ENCODE measurements at places on chromosomes 5 and 9. TPM values are rescaled to one million over a fixed set of nuclear protein-coding genes. Genes with fewer than 3 reads are reported as not detected.

- peak; percentile 16 for DNase-seq
Measured at GRCh38 chr5:163379298-163380155, 57.9 kb upstream of the CCNG1 start.

- no peak for DNase-seq
Measured at GRCh38 chr9:121189660-121190059, 12.0 kb downstream of the RAB14 start.

DNA sequence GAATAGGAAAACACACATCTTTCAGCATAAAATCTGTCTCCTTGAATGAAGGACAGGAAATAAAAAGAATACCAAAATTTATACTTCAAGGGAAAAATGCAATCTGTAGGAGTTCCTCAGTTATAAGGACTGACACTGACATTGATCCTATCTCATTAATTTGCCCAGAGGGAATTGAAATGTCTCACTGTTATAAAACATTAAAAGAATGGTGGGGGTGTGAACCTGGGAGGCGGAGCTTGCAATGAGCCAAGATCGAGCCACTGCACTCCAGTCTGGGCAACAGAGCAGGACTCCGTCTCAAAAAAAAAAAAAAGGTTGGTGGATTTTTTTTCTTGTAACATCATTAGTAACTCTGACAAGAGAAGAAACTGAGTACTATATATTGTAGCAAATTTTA, 60.8 kb downstream of the TTLL11 start:
- DNase-seq: no peak

DNA sequence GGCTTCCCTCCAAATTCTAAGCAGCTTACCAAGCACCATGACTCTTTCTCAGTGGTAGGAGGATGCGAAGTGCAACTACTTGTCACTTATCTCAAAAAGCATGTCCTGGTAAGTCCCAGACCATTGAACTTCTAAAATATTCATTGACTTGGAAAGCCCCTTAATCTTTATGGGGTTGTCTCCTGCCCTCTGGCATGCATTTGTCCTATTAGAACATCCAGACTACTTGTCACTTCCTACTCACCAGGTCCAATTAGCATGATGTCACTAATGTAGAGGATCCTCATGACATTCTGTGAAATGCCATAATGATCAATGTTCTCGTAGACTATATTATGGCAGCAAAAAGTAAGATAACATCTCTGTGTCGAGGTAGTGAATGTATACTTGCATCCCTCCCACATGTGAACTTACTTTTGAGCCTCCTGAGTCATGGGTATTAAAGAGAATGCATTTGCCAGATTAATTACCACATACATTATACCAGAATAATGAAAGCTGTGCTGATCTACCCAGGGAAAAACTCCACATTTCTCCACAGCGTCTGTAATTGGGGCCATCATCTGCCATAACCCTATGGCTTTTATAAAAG, 63.5 kb upstream of the RAD23B start:
- DNase-seq: no peak

GRCh38 chr9:94826644-94827410, 100.3 kb downstream of the AOPEP start:
- no peak for DNase-seq

DNA sequence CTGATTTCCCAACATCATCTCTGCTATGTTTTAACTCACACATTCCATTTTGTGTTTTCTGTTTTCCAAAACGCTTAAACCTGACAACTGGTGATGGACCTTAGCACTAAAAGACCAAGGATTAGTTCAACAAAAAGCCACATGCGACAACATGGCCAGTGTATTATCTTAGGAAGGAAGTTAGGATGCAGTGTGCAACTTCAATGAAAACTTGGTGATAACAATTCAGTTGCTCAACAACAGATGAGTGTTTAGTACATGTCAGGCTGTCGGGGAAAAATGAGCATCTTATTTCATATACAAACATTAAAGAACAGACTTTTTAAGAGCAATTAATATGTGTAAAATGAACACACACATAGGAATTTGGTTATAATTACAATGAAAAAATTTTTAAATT, 780.0 kb downstream of the SEMA5A start:
- DNase-seq: no peak

DNA sequence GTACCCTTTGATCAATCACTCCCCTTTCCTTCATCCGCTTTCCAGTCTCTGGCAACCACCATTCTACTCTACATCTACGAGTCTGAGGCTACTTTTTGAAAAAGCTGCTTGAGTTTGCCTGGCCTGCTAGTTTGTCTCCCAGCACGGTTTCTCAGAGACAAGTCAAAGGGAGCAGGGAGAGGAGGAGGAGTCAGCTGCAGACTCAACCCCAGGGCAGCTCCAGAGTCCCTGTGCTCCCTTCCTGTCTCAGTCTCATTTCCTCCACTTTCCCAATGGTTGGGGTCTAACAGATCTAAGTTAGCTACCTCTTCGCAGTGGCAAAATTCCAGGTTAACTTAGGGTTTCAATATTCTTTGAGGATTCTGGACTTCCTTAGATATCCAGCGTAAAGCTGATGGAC, 80.0 kb upstream of the PCA3 start:
- DNase-seq: no peak

GRCh38 chr9:122930541-122931225, 629 bp downstream of the ZBTB26 start:
- no peak for DNase-seq

DNA sequence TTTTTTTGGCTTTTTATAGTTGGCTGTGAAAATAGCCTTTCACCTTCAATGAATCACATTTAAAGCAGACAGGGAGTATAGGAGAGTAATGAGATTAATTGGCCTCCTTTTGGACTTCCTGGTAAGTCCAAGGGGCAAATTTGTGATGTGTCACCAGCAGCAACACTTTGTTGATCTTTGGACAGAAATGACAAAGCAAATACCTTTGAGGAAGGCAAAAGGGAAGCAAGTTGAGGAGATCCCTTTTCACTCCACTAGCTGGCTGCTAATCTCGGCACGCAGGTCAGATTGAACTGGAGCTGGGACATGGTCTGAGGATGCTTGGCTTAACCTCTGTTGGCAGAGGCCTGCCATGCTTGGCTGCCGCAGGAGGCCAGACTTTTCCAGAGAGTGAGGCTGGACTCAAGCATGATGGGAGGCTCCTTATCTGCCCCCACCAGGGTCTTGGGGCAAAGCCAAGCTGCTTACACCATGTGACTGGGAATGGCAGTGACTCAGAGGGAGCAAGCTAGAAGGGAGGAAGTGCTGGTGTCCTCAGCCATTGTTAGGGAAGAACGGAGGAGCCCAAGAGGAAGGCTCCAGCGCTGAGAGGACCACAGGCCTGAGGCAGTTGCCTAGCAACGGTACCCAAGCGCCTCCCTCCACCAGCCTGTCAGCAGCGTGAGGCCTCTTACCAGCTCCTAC, 174.5 kb upstream of the MAP1B start:
- no peak for DNase-seq

DNA sequence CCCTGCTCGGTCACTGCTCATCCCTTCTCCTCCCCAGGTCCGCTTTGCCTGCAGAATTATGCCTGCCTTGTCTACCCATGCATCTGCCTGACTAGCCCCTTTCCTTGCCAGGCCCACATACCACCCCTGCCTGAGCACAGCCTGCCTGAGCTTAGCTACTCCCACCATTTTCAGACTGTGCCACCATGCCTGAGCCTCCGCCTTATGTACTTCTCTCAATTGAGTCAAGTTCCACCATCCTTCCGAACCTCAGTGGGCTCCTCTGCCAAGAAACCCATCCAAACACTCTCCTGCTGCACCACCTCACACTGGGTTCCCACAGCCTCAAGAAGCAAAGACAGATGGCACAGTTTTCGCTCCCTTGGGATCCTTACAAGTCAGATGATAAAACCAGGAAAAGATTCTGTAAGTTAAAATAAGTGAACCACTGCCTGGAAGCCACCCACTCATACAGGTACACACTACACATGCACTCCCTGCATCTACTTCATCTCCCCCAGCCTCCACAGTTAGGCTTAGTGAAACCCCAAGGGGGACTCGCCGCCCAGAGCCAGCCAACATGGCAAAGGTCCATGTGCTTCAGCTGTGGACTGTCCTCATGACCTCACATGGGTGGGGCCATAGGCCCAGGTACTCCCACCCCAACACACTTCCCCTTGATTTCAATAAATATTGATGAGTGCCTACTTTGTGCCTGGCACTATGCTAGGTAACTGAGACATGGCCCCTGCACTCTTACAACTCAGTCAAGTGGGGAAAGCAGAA, 23.1 kb downstream of the P4HA2 start:
- no peak for DNase-seq

- no peak for DNase-seq
Measured at GRCh38 chr5:14756478-14756877, 92.0 kb downstream of the OTULIN start.

DNA sequence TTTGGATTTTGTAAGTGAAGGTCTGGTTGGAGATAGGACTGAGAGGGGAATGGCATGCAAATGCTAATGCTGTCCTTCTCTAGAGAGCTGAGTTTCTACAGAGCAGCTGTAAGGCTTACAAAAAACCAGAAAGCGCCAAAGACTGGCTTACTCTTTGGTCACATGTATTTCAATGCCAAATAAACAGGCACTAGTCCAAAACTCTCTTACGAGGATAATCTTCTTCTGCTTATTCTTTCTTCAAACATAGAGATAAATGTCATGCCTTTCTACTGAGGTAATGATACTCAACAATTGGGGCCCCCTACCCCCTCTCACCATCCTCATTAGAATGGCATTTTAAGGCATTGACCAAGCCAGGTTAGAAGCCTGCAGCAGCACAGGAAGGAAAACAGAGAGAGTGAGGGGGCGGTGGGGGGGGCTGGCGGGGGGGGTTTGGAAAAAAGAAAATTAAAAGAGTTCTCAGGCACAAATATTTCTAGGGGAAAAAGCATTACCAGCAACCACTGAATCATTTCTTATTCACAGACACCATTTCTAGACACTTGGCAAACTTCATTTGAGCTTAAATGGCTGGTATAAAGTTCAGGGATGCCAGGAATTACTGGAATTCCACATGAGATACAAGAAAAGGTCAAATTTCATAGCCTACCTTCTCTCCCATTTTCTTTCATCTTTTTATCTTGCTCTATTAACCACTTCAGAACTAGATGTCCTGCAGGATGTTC, 34.0 kb downstream of the PUM3 start:
- DNase-seq: no peak

DNA sequence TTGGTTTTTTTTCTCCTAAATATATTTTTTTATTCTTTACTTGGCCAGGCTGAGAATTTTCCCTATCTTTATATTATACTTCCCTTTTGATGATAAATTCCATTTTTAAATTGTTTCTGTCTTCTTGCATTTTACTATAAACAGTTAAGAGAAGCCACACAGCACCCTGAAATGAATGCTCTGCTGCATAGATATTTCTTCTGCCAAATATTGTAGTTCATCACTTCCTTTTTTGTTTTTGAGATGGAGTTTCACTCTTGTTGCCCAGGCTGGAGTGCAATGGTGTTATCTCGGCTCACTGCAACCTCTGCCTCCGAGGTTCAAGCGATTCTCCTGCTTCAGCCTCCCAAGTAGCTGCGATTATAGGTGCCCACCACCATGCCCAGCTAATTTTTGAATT, 8.5 kb upstream of the INIP start:
- DNase-seq: no peak

- peak; percentile 68 for DNase-seq
Measured at GRCh38 chr5:149271716-149272563, at the start of gene AFAP1L1. AFAP1L1 (plus strand) TSS chr5:149271859; CDS start chr5:149271969, 110 bp downstream.

DNA sequence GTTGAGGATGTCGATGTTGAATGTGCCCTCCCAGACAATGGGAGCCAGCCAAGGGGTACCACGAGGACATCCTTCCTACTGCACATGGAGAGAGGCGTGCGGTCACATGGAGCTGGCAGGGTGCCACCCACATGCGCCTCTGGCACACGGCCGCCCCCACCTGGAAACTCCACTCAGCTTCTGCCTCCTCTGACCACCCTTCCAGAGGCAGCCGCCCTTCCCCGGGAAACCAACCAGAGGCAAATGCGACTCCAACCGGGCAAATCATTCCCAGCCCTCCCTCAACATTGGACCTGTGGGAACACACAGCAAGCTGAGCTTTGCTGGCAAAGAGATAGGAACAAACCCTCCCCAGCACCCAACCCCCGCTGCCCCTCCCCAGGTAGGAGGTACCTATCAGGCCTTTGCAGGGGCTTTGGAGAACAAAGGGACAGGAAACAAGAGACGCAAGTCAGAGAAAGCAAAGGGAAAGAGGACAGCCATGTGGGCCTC, 17.5 kb downstream of the ABO start:
- peak; percentile 62 for DNase-seq

DNA sequence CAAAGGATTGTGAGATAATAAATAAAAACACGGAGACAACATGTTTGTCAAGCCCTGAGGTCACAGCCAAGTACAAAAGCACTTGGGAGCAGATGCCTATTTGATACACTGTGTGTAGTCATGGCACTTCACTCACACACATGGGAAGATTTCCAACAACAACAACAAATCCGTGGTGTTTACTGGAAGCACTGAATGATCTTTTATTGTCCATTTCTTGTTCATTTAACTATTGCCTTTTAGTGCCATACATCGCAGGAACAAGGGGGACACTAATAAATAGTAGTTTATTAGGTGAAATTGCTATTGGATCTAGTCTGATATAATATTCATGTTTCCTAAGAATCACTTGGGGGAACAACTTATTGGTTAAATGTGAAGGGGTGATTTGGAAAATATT, 20.4 kb upstream of the GDNF start:
- DNase-seq: no peak

GRCh38 chr5:123545506-123545905, 33.5 kb downstream of the CSNK1G3 start:
- no peak for DNase-seq

- DNase-seq: no peak
Measured at GRCh38 chr5:61563401-61563800, 231.3 kb downstream of the ZSWIM6 start.

GRCh38 chr5:14922456-14922855, 50.9 kb upstream of the ANKH start:
- peak; percentile 80 for DNase-seq

GRCh38 chr5:52710310-52710971, 77.3 kb upstream of the ITGA1 start:
- no peak for DNase-seq

- DNase-seq: no peak
Measured at GRCh38 chr9:35820076-35820475, 5.2 kb upstream of the HINT2 start.

Gene SUSD3
- total RNA-seq: 0.85 TPM

Gene SPINK6
- total RNA-seq: not detected

Gene PPP3R2
- total RNA-seq: not detected

Gene CARTPT
- not detected for total RNA-seq

Gene SHB
- 22.2 TPM for total RNA-seq

Gene SMIM33
- total RNA-seq: not detected

Gene WHRN
- 6.7 TPM for total RNA-seq

Measured in pancreas (tissue), 10 donors.